Progenitor cell of endocrine pancreas (in vitro differentiated cells): ENCODE measurements at places on chromosomes 2 and 18. TPM values are rescaled to one million over a fixed set of nuclear protein-coding genes. Genes with fewer than 3 reads are reported as not detected.
A peak's percentile ranks its signal among the peaks of the same experiment; 100 is the strongest.

GRCh38 chr2:234393354-234393753, 103.5 kb downstream of the ARL4C start:
- H3K27me3 ChIP-seq = no peaks in the 10 kb centered on the region
- H3K36me3 ChIP-seq = no peaks in the 10 kb centered on the region
- H3K4me3 ChIP-seq = no peak overlapping the region
- no peak for DNase-seq

- DNase-seq = no peak
- peaks cover 5% of the 10 kb centered on the region for H3K36me3 ChIP-seq
- H3K4me1 ChIP-seq = peaks cover 17% of the 10 kb centered on the region
- no peak overlapping the region for H3K27ac ChIP-seq
- H3K4me3 ChIP-seq = no peak overlapping the region
Measured at GRCh38 chr18:50441016-50441415, 66.2 kb downstream of the SKA1 start.

DNA sequence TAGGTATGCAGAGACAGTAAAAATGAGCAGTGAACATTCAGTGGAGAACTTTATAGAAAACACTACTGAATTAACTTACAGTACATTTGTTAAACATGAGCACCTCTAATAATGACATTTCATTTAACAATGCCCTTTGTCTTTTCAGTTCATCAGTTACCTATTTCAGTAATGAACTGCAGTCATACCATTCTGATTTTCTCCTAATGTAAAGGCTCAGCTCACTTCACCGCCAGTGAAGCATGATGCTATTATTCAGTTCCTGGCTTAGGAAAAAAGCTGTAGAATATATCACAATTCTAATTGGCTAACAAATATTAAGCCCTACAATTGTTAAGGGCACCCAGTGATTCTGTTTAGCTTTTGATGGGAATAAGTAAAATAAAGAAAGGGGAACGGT, 37.1 kb upstream of the CCDC93 start:
- DNase-seq = no peak
- H3K27me3 ChIP-seq = peaks cover 3% of the 10 kb centered on the region
- no peak overlapping the region for H3K4me3 ChIP-seq
- no peak overlapping the region for H3K27ac ChIP-seq
- H3K4me1 ChIP-seq = peaks cover 14% of the 10 kb centered on the region
- H3K36me3 ChIP-seq = no peaks in the 10 kb centered on the region

- no peak overlapping the region for H3K4me3 ChIP-seq
- no peaks in the 10 kb centered on the region for H3K36me3 ChIP-seq
- no peaks in the 10 kb centered on the region for H3K4me1 ChIP-seq
- H3K27ac ChIP-seq = no peak overlapping the region
Measured at GRCh38 chr18:54075689-54076088, 148.8 kb downstream of the MBD2 start.

GRCh38 chr2:3672861-3673678, 15.1 kb downstream of the ALLC start:
- H3K4me1 ChIP-seq = no peaks in the 10 kb centered on the region
- no peak overlapping the region for H3K4me3 ChIP-seq
- DNase-seq = no peak
- no peaks in the 10 kb centered on the region for H3K36me3 ChIP-seq
- H3K27ac ChIP-seq = no peak overlapping the region
- peaks cover 13% of the 10 kb centered on the region for H3K27me3 ChIP-seq

DNA sequence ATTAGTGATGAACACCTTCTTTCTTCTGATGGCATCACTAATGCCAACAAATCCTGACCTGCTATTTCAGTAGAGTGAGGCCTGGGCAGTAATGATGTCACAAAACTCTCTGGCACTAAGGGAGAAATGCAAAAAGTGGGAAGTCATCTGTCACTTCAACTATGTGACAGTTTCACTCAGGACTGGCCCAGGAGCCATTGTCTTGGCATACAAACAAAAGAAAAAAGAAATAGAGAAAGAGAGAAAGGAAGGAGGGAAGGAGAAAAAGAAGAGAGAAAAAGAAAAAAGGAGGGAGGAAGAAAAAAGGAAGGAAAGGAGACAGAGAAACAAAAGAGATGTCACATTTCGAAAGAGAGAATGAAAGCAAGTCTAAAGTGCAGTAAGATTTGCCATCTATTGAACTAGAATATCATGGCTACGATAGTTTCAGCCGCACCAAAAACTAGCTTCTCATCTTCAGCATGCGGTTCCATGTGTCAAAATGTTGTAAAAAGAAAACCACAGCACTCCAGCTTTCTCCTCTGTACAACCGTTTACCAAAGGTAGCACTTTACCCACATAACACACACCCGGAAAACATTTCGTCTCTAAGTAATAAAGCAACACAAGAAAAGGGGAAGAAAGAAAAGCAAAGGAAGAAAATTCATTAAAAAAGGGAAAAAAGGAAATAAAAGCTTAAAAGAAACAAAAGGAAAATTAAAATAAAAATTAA, 50.1 kb downstream of the CD226 start:
- no peak for DNase-seq
- H3K4me1 ChIP-seq = no peaks in the 10 kb centered on the region
- H3K36me3 ChIP-seq = no peaks in the 10 kb centered on the region
- H3K27me3 ChIP-seq = no peaks in the 10 kb centered on the region

DNA sequence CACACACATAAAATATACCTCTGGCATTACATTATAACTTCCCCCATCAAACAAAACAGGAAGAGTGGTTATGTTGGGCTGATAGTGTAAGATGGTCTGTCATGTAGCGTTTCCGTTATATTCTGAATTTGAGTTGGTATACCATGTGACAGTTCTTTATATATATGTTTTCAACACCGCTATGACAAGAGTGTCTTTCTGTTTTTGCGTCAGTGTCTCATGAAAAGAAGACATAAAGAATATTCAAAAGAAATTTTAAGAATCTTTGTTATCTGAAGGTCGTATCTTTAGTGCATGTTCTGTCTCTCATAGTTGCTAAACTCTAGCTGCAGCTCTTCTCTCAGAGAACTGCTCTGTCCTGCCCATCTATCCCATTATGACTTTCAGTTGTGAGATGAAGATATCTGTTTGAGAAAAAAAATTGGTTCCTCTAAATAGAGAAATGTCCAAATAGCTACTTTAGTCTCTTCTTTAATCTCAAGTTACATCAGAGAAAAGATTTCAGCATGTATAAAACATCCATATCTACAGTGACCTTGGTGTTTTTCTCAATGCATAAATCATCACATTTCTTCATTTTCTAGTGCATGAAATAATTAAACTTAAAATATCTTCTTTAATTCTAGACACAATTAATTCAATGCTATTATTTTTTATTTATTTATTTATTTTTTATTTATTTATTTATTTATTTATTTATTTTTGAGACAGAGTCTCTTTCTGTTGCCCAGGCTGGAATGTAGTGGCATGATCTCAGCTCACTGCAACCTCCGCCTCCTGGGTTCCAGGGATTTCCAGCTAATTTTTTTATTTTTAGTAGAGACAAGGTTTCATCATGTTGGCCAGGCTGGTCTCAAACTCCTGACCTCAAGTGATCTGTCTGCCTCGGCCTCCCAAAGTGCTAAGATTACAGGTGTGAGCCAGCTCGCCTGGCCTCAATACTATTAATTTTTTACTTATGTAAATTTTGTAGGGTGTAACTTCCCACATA, 24.3 kb upstream of the PSME4 start:
- H3K36me3 ChIP-seq = peaks cover 2% of the 10 kb centered on the region
- H3K27me3 ChIP-seq = no peaks in the 10 kb centered on the region
- DNase-seq = no peak
- no peak overlapping the region for H3K4me3 ChIP-seq
- no peaks in the 10 kb centered on the region for H3K4me1 ChIP-seq
- H3K27ac ChIP-seq = no peak overlapping the region

- no peaks in the 10 kb centered on the region for H3K36me3 ChIP-seq
- H3K4me1 ChIP-seq = peaks cover 3% of the 10 kb centered on the region
- no peak overlapping the region for H3K27ac ChIP-seq
- no peaks in the 10 kb centered on the region for H3K27me3 ChIP-seq
- no peak overlapping the region for H3K4me3 ChIP-seq
Measured at GRCh38 chr18:53756610-53756972, 467.9 kb downstream of the MBD2 start.

DNA sequence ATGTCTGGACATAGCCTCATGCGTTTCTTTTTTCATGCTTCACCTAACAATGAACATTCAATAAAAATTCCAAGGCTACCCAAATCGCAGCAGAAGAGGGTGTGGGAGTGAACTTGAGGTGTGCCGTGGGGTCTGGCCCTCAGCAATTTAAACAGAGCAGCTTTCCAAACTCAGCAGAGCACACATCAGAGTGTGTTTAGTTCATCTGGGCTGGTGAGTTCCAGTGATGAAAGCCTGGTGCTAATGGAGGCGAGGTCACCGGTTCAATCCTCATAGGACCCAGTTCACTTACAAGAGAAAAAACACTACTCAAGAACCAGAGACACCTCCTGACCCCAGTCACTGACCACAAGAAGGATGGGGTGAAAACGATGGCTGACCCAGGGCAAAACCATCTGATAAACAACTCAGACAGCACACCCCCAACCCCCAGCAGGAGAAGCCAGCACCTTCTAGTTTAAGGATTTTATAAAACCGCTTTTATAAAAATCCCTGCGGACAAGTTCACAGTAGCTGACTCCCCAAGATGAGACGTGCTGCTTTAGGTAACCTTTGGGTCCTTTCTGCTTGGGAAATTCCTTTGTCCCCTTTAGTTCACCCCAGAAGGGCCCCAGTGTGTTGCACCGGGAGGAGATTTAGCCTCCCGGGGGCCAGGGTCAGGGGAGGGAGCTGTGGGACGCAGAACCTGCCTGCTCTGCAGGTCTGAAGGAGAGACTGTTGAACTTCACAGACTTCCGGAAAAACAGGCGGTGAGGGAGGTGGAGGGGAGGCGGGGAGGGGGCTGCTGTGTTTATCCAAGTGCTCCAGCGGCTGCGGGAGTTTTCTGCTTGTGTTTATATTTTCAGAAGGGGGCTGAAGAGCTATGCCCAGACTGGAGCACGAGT, 152.7 kb upstream of the SOX11 start:
- peak overlapping the region; percentile 97 for H3K27ac ChIP-seq
- peaks cover 8% of the 10 kb centered on the region for H3K36me3 ChIP-seq
- no peaks in the 10 kb centered on the region for H3K27me3 ChIP-seq
- H3K4me1 ChIP-seq = peaks cover 30% of the 10 kb centered on the region
- no peak for DNase-seq
- peak overlapping the region; percentile 67 for H3K4me3 ChIP-seq

- peaks cover 15% of the 10 kb centered on the region for H3K4me1 ChIP-seq
- H3K27me3 ChIP-seq = no peaks in the 10 kb centered on the region
- no peak for DNase-seq
- peak overlapping the region; percentile 5 for H3K27ac ChIP-seq
- no peak overlapping the region for H3K4me3 ChIP-seq
Measured at GRCh38 chr18:75070625-75071483, 138.1 kb downstream of the PTGR3 start.

- H3K27me3 ChIP-seq = no peaks in the 10 kb centered on the region
- DNase-seq = no peak
- H3K4me1 ChIP-seq = no peaks in the 10 kb centered on the region
- peaks cover 6% of the 10 kb centered on the region for H3K36me3 ChIP-seq
Measured at GRCh38 chr2:227428731-227429285, 41.1 kb upstream of the SCYGR1 start.

DNA sequence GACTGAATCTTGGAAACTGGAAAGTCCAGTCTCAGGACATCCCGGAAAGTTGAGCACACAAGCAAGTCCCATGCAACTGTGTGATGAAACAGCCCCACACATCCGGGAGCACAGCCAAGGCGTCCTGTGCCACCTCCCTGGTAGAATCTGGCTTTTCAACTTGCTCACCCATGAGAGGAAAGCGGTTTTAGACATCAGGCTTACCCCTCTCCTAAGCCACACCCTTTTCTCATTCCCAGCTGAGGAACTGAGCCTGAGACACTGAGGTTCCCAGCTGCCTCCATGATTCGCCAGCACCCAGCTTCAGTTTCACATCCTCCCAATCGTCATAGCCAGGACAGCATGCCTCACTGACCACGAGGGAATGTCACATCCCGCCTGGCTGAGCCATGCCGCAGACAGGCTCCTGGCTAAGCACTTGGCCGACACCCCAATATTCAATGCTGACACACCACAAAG, 60.3 kb downstream of the STEAP3 start:
- H3K27me3 ChIP-seq = peaks cover 10% of the 10 kb centered on the region
- H3K4me3 ChIP-seq = no peak overlapping the region
- no peak for DNase-seq
- H3K4me1 ChIP-seq = no peaks in the 10 kb centered on the region
- H3K27ac ChIP-seq = no peak overlapping the region
- H3K36me3 ChIP-seq = no peaks in the 10 kb centered on the region

DNA sequence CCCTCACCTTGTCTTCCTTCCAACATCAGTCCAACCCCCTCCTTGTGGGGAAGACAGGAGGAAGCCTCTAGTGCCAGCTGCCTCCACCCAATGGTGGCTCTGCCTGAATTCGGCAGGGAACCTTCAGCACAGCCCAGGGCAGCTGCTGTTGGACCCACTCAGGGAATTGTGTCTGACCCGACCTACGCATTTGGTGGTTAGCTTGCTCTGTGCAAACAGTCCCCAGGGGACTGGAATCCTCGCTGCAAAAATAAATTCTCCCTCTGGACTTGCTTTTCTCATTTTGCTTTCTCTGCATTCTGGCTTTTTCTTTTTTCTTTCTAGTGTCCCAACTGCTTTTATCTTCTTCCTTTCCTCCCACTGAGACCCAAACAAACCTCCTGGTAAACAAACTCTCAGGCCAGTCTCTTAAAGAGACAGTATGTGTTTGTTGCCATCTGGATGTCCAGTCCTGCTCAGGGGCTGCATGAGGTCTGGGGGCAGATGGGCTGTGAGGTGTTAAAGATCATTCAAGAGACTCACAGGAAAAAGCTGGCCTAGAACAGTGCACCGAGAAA, 137.7 kb upstream of the HAAO start:
- H3K36me3 ChIP-seq = no peaks in the 10 kb centered on the region
- H3K27me3 ChIP-seq = no peaks in the 10 kb centered on the region
- H3K27ac ChIP-seq = peak overlapping the region; percentile 96

DNA sequence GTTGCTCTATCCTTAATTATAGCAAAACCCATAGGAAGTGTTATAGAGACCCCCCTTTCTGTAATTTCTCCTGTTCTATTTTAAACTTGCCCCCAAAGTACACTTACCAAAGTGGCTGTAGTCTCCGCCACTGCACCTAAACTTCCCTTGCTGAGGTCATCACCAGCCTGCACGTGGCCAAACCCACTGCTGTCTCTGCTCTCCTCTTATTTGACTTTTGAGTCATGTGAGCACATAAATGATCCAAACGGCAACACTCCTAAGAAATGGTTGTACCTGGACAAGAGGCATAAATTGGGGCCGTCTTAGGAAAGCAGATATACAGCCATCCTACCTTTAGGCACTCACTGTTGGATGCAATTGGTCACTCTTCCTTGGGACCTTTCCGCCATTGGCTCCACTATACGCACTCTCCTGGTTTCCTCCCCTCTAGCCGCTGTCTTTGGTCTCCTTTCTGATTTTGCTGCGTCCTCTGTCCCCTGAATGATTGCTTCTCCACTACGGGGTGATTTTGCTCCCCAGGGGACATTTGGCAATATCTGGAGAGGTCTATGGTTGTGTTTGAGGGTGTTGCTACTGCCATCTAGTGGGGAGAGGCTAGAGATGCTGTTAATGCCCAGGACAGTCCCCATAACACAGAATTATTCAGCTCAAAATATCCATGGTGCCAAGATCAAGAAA, 19.2 kb upstream of the IL36G start:
- H3K4me3 ChIP-seq = no peak overlapping the region
- no peak for DNase-seq
- H3K27ac ChIP-seq = no peak overlapping the region

- no peaks in the 10 kb centered on the region for H3K36me3 ChIP-seq
- H3K4me1 ChIP-seq = no peaks in the 10 kb centered on the region
- H3K4me3 ChIP-seq = no peak overlapping the region
- H3K27me3 ChIP-seq = peaks cover 26% of the 10 kb centered on the region
Measured at GRCh38 chr2:26652361-26653041, 11.3 kb upstream of the CIB4 start.

M1AP gene
- total RNA-seq = 2.5 and 2.6 TPM in 2 replicates

SLC11A1 gene
- total RNA-seq = 0.33 and 0.34 TPM in 2 replicates

LYPD1 gene
- 7.1 and 13.8 TPM in 2 replicates for total RNA-seq

ATOH8 gene
- 1.3 and 1.7 TPM in 2 replicates for total RNA-seq

FBLN7 gene
- total RNA-seq = 9.3 and 13.3 TPM in 2 replicates

DQX1 gene
- 1.5 and 1.7 TPM in 2 replicates for total RNA-seq

PPM1G gene
- total RNA-seq = 101 and 105 TPM in 2 replicates

XDH gene
- 4.8 and 5.6 TPM in 2 replicates for total RNA-seq
